ENCODE measurements at places on chromosomes 3 and 15.

GRCh38 chr3:46584598-46585467 is 18.7 kb upstream of the LRRC2 start:
- no peak for DNase-seq

- DNase-seq, result no peak
These were observed 15.8 kb upstream of the GRM2 start for GRCh38 chr3:51691021-51691420.

DNA sequence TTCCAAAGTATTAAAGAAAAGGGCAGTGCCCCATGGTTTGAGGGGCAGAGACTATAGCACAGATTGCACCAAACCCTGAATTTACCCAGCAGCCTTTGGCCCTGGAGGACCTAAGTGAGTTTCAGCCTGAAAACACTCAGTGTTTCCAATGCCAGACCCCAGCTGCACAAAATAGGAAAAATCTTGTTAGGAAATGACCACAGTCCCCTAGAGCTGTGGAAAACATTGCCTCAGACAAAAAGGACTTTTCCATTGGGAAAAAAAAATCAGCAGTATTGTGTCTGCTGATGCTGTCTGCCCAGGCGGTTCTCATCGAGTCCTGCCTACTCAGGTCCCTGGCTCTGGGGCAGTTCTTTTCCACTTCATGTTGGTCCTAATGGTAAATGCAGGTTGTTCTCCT is 121.7 kb upstream of the DLG1 start:
- no peak for DNase-seq

DNA sequence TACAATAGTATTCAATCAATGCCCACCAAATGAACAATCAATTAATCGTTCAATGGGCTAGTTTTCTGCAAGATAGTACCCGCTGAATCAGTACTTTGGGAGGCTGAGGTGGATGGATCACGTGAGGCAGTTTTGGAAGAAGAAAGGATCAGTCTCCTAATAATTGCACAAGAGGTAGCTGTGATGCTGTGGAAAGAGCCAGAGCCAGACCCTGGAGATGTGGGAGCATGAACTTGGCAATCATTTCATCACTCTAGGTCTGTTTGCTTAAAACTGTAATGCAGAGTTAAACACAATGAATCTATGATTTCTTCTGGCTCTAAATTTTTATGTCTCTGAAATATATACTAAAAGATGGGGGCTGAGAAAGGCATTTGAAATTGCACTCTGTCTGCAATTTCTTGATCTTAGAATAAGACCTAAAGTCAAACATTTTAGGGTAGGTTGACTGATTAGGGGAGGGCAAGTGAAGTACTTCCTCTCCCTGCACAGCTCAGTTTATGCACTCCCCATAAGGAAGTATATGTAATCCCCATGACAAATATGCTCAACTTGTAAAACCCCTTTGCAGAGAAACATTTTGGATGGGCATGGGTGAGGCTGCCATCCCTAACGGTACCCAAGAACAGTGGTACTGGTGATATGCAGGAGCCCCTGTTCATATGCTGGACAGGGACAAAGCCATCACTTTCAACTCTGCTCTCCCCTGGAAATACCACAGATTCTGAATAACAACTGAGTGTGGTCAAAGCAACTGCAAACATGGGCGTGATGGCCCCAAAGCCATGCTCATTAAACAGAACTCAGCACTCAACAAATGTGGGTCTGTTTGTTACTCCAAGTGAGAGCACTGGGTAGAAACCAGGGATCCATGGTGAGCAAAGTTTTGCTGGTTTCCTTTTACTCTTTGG is 28.6 kb upstream of the SPATA12 start:
- DNase-seq, result no peak

GRCh38 chr3:11770477-11771391 is 76.0 kb downstream of the TAMM41 start:
- peak; percentile 52 for DNase-seq

DNA sequence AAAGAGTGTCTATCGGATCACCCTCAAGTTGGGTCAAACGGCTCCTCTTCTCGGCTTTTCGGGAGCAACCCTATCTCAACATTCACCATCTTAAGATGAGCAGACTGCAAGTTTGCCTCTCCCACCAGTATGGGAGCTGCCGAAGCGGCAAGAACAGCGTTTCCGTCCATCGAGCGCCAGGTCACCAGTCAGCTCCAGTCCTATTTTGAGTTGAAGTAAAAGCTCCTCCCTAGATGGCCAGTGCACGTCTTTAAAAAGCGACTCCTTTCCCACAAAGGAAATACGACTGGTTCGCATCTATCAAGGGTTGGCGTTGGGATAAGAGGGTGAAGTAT is 369 bp upstream of the U2SURP start:
- peak; percentile 3 for DNase-seq

- no peak for DNase-seq
These were observed 205.4 kb downstream of the CNTN3 start for GRCh38 chr3:74409066-74409465.

DNA sequence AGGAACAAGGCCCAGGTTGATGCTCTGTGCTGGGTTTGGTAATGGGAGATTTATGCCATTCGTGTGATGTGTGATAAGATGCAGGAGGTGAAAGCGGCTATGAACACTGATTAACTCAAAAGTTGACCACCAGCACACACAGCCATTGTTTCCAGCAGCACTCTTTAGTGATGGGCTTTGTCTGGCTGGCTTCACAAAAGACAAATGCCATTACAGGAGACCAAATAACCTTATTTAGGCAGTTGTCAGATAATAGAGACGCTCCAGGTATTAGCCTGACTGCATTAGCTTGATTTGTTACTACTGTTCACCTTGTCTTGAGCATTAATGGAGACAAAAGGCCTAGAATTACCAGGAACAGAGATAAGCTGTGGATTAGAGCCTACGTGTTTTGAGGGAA is 5.1 kb downstream of the HESX1 start:
- DNase-seq, result no peak

GRCh38 chr3:49076646-49077045 is 17.2 kb downstream of the QRICH1 start:
- no peak for DNase-seq

DNA sequence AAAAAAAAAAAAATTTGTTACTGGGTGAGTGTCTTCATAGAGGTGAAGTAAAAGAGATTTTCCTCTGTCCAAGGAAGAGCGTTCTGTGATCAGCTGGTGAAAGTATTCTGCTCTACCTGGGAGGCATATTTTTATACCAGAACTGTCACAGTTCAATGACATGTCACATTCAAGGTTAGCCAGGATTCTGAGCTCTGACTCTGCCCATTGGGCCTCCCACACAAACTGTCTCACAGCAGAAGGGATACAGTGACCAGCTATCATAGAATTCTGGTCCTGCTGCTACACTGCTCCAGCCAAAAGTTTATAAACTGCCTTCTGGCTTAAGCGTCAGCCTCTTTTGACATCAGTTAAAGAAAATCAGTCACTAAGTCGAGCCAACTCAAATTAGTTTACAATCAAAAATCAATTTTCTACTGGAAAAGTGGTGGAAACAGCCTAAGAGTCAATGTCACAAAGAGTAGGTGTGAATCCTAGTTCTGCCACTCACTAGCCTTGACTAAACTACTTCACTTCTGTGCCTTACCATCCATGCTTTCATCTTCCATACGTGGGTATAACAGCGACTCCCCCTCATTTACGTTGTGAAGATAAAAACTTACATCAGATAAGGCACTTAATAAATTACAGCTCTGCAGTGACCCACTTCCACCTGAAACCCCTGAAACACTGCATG is 52.7 kb upstream of the DCUN1D1 start:
- DNase-seq, result no peak

- no peak for DNase-seq
These were observed 31.6 kb downstream of the MLH1 start for GRCh38 chr3:37024820-37025405.

DNA sequence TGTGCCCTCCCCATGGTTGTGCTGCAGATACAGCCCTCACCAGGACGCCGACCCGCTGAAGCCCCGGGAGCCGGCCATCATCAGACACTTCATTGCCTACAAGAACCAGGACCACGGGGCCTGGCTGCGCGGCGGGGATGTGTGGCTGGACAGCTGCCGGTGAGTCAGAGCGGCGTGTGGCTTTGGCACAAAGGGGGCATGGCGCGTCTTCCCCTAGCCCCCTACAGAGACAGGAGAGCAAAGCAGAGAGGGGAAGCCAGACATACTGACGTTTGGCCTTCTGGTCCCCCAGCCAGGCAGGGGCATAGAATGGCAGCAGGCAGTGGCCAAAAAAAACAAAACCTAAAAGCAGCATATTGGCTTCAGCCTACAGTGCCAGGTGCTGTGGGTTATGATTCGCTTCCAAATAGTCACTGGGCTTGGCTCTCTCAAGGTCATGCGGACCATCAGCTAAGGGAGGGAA is 64.0 kb downstream of the MESD start:
- no peak for DNase-seq

DNA sequence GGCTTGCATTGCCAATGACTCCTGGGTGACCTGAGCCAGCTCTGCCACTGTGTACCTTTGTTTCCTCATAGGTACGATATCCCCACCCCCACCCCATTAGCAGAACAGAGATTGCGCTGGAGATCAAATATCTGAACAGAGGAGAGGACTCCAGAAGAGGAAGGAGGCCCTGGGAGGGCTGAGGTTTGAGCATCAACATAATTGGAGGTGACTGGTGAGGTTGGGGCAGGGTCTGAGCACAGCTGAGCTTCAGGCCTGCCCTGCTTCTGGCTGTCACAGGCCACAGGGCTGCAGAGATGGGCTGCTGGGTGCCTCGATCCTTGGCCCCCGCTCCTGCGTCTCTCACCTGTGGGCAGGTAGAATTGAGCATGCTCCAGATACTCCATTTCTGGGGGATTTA is 21.3 kb upstream of the CACNA2D2 start:
- no peak for DNase-seq

- no peak for DNase-seq
These were observed 100.0 kb downstream of the LPP start for GRCh38 chr3:188253800-188254452.

- DNase-seq, result no peak
These were observed 159.2 kb downstream of the CNTN6 start for GRCh38 chr3:1252061-1252430.

- peak; percentile 88 for DNase-seq
These were observed 56.1 kb upstream of the PIAS1 start for GRCh38 chr15:67997996-67998395.

- DNase-seq, result peak; percentile 87
These were observed 267.7 kb downstream of the ZBTB20 start for GRCh38 chr3:114879059-114880031.

All from HCEC 1CT (cell line).